T-helper 17 cell (primary cell): ENCODE measurements at places on chromosomes 2 and 18. TPM values are rescaled to one million over a fixed set of nuclear protein-coding genes. Genes with fewer than 3 reads are reported as not detected.

DNA sequence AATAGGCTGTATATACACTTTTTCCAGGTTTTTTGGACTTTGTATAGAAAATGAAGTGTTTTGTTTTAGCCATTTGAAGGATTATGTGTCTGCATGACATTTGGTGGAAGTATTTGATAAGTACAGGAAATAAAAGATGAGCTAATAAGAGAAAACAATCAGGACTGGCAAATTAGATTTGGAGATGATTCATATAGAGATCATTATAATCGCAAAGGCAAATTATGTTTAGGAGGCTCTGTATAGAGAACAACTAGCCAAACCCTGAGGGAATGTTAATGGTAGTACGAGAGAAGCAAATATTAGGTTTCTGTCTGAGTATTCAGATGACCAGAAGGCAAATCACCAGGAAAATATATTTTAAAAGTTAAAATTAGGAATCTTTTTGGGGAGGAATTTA lies 41.7 kb downstream of the PLCL1 start:
- DNase-seq = no peak

GRCh38 chr18:51523671-51524070 lies 326.2 kb upstream of the MEX3C start:
- no peak for DNase-seq

The ACTR1B gene
- 98.0 TPM for total RNA-seq

GRCh38 chr2:30686669-30687068 lies 120.6 kb downstream of the CAPN13 start:
- DNase-seq = no peak

The FBXO11 gene
- 95.7 TPM for total RNA-seq

The GREB1L gene
- not detected for total RNA-seq

GRCh38 chr2:190540048-190540447 lies 5.5 kb upstream of the NEMP2 start:
- no peak for DNase-seq

- no peak for DNase-seq
Observed at GRCh38 chr2:38037757-38038621, 38.0 kb downstream of the CYP1B1 start.

GRCh38 chr2:205660521-205661124 lies 21.7 kb upstream of the NRP2 start:
- DNase-seq = no peak

GRCh38 chr18:51941999-51942398 lies 398.0 kb upstream of the DCC start:
- DNase-seq = no peak

DNA sequence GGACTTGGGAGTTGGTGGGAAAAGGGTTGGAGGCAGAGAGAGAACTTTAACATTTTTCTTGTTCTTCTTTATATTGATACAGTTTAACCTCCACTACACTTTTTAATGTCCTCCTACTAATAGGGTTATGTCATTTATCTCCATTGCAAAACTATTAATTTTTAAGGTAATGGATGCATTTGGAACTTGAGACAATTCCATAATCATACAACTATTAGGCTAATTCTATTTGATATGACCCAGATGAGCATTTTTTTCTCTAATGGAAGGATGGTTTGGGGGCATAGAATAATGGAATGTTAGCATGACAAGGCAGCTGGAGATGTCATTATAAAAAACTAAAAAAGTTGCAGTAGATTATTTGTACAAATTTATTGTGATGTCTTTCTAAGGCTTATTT lies 239.2 kb upstream of the KCNJ3 start:
- no peak for DNase-seq

The ZNF2 gene
- total RNA-seq = 2.4 TPM

DNA sequence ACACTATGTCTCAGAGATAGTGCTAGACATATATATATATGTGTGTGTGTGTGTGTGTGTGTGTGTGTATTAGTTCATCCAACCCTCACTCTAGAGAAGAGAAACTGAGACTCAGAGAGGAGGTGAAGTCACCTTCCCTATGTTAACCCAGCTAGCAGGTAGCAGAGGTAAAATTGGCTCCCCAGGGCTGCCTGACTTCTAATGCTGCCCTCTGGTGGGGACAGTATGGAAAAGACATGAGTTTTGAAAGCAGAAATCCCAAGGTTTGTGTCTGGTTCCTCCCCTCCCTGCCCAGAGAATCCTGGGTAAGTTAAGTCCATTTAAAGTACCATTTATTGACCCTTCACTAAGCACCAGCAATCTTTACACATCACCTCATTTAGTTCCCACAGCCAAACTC lies 137.7 kb downstream of the THNSL2 start:
- no peak for DNase-seq

- DNase-seq = no peak
Observed at GRCh38 chr2:18924886-18925285, 335.5 kb upstream of the NT5C1B start.

- DNase-seq = no peak
Observed at GRCh38 chr18:63586431-63586830, 712 bp upstream of the SERPINB13 start.

- no peak for DNase-seq
Observed at GRCh38 chr2:19244460-19245363, 113.7 kb downstream of the OSR1 start.

The BABAM2 gene
- 44.8 TPM for total RNA-seq

GRCh38 chr2:67918471-67918870 lies 144.3 kb downstream of the C1D start:
- DNase-seq = no peak

GRCh38 chr18:12741351-12741750 lies 38.5 kb downstream of the PSMG2 start:
- DNase-seq = no peak

The SLC9A4 gene
- 0.12 TPM for total RNA-seq

The COLEC12 gene
- not detected for total RNA-seq

The IL36RN gene
- not detected for total RNA-seq

DNA sequence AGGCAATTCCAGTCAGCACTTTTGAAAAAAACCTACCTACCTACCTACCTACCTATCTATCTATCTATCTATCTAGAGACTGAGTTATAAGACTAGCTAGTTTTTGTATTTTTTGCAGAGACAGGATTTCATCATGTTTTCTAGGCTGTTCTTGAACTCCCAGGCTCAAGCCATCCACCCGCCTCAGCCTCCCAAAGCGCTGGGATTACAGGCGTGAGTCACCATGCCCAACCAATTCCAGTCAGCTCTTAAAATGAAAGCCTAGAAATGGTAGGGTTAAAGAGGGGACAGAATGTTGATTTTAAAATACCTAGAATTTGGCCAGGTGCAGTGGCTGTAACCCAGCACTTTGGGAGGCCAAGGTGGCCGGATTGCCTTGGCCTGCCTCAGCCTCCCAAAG lies 19.1 kb downstream of the MSH2 start:
- DNase-seq = no peak

The ABHD1 gene
- 0.65 TPM for total RNA-seq

The LONRF2 gene
- total RNA-seq = 0.12 TPM

DNA sequence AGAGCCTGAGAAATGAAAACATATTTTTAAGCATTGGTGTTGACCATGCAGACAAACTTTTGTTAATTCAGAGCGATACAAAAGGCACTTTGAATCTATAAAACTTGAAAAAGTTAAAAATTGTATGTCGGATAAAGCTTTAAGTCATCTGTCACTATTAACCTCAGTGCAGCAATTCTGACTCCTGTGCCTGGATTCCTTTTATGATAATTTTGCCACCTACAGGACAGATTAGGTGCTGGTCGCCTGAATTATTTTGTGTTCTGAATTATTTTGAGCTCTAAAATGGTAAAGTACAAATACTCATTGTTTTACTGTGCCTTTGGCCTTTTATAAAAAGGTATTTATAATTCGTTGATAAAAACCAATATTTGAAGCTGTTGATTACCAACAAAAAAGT lies 19.4 kb upstream of the RNF138 start:
- DNase-seq = no peak

The UNC50 gene
- total RNA-seq = 12.0 TPM

DNA sequence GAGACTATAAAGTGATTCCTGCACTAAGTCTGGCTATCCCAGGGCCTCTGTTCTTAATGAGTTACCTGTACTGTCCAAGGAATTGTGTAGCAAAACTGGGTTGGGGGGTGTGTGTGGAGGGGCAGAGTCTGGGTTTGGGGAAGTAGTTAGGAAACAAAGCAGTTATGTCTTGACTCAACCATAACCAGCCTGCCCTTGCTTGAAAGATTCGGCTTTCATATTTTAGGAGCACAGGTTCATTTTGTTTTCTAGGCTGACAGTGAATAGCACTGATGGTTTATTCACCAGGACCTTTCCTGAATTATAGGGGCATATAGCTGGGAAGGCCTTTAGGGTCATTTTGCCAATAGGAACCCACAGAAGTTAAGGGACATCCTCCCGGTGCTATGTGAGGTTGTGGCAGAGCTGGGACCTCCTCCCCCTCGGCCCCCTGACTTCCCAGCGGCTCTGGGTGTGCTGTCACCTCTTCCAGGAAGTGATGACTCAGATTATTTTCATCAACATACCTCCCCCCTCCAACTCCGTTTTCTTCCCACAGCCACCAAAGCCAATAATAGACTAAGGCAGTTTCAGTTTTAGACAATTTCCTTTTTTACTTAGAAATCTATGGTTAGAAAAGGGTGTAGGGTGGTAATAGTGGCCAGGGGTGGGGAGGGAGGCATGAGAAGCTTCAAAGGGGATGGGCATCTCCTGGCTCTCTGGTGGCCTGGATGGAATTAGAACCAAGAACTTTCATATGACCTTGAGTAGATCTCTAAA lies 44.8 kb downstream of the SETBP1 start:
- no peak for DNase-seq

DNA sequence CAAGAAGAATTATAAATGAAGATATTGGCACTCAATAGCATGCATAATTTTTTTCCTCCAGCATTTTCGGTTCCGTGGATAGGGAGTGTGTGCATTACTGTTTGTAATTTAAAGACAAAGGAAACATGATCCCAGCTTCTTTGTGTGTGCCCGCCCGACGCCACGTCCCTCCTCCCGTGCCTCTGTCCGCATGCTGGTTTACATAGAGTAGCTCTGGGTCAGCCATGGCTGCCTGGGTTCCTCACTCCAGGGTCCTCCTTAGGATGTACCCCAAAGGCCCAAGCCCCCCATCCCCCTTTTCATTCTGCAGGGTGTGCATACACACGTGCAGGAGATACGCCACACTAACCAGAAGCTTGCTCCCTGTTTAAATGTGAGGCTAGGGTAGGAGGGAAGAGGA lies 214.7 kb downstream of the KLHL29 start:
- DNase-seq = no peak

- DNase-seq = no peak
Observed at GRCh38 chr18:55000529-55000928, 41.3 kb upstream of the CCDC68 start.

The CNTNAP5 gene
- total RNA-seq = not detected

The GTF2A1L gene
- total RNA-seq = not detected

- no peak for DNase-seq
Observed at GRCh38 chr2:20168727-20169696, 55.9 kb downstream of the SDC1 start.

The NAT8 gene
- not detected for total RNA-seq

The UGT1A3 gene
- total RNA-seq = not detected

The TRIM54 gene
- total RNA-seq = not detected

- DNase-seq = no peak
Observed at GRCh38 chr2:26305540-26305939, 40.4 kb upstream of the SELENOI start.

- no peak for DNase-seq
Observed at GRCh38 chr2:188984680-188985079, 10.5 kb downstream of the COL3A1 start.

DNA sequence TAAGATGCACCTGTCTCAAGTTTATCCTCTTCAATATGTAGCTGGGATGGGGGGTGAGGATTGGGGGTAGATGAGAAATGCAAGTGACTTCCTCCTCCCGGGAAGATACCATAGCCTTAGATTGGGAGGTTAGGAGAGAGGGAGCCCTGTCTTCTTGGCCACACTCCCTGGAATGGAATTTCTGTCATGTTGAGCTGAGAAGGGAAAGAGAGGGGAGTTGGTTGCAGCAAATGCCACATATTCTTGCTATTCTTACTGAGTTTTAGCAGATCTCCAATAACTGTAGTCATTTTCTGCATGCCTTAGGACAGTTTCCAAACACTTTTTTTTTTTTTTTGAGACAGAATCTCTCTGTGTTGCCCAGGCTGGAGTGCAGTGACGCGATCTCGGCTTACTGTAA lies 35.9 kb downstream of the TAF4B start:
- no peak for DNase-seq

GRCh38 chr18:53070788-53071187 lies 730.8 kb downstream of the DCC start:
- DNase-seq = no peak

The NGEF gene
- total RNA-seq = not detected

DNA sequence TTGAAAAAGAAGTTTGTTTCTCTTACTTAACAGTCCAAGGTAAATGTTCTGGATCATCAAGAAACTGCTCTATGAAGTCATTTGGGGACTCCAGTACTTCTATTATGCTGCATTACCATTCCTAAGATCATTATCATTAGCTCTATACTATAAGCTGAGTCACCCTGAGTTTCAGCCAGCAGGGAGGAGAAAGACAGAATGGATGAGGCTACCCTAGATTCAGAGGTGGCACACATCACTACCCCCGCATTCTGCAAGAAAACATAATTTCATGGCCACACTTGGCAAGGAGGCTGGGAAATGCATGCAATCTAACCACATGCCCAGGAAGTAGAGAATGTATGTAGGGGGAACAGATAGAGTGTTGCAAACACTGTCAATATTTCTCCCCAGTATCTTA lies 16.6 kb upstream of the LNPK start:
- no peak for DNase-seq

GRCh38 chr18:62596145-62597005 lies 73.5 kb downstream of the ZCCHC2 start:
- DNase-seq = no peak

GRCh38 chr2:217379807-217380206 lies 519.9 kb upstream of the TNP1 start:
- DNase-seq = no peak

DNA sequence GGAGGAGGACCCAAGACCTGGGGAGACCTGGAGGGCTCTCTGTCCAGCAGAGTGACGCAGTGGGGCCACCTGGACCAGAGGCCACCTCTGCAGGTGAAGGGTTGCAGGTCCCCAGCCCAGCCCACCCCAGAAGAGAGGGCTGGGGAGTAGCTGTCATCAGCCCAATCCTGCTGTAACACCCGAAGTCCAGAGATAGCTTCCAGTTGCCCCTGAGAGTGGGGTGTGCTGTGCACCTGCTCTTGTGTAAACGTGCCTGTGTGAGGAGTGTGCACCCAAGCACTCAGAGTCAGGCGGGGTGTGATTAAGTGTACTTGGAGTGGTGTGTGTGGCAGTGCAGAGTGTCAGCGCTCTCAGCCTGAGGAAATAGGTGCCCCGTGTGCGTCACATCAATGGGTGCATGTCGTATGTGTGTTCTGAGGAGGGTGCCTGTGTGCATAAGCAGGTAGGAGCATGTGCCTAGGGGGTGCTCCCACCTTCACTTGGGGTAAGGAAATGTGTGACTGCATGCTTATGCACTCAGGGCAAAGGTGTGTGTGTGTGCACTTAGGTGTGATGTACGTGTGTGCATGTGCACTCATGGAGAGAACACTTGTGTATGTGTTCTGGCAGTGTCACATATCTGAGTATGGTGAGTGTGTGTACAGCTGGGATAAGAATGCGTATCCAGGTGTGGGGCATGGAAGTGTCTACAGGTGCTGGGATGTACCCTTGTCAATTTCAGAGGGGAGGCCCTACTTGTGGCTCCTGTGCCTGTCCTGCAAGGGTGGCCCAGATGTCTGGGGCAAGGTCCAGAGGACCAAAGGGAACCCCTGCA lies 672 bp downstream of the ATP6V1B1 start:
- no peak for DNase-seq

GRCh38 chr18:68780802-68781635 lies 16.9 kb upstream of the CCDC102B start:
- DNase-seq = no peak
